ENCODE measurements at places on chromosomes 5 and 9.

DNA sequence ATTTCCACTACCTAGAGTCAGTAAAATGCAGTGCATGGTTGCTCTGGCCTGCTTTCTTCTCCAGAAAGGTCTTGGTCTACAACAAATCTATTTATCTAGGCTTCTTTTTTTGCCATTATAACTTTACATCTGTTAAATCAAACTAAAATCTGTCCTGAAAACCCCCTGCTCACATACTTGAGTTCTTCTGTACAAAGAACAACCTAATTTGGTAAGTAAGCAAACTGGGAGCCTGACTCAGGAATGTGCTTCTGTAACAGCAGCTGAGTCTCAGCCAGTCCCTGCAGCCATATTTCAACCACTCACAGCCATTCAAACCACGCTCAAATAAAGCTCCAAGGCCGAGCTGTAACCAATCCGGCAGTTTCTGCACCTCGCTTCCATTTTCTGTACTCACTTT lies 95.8 kb downstream of the PLPP1 start:
- no peak for DNase-seq

DNA sequence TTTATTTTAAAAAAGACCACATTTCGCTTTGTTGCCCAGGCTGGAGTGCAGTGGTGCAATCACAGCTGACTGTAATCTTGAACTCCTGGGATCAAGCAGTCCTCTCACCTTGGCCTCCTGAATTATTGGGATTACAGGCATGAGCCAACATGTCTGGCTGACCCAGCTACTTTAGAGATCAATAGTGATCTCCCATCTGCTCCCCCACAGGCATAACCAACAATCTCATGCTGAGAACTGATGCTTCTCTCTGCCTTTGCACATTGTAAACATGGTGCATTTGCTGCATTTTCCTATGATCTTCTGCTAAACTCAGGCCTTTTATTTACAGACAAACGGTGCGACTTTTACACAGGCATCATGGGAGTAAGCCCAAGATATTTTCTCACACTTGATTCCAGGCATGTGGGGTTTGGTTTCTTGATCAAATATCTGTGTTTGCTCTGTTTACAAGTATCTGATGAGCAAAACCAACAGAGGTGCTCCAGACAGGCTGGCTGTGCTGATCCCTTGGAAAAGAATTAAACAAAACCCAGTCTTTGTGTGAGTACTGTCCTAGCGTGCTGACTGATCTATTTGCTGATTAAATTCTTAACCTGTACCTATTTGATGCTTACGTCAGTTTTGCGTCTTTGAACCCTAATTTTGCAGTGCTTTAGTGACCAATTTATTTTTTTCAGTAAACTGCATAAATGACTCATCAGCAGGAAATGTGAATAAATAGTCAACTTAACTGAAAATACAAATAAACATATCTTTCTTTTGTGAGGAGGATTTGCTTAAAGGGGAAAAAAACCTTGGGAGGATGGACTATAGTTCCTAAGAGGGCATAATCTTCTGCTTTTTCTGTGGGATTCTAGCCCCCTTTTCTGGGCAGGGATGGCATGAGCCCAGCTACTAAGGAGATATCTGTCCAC lies 191.7 kb upstream of the NR3C1 start:
- no peak for DNase-seq

DNA sequence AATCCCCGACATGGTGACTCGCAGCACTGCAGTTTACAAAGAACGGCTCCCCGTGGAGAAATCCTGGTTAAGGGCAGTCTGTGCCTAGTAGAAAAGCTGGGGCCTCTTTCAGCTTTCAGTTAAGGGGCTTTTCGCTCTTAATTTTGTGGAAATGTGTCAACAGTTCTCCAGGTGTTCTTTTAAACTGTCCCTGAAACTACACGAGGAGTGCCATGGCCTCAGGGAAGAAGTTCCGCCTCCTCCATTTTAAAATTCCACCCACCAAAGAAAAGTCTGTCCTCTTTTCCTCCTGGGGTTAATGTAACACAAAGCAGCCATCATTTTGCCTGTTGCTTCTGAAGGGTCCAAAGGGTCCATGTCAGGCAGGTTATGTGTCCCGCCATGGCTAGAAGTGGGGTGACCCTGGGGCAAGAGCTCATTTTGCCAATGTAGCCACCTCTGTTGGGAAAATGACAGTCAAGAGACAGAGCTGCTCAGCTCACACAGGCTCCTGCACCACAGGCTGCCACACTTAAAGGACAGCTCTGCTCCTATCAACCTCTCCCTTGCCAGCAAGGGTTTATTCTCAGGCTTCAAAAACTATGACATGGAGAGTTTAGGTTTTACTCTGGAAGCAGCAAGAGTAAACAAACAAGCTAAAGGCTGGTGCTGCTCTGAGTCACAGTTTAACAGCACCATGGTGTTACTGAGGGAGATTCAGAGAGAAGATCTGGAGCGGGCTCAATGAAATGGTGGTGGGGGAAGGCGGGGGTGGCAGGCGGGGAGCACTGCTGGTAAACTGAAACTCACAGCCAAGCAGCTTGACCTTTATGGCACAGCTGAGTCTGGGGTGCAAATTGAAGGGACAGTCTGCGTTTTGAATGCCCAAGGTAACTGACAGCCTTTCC lies 3.2 kb downstream of the WHRN start:
- no peak for DNase-seq

- no peak for DNase-seq
Observed at GRCh38 chr5:17879276-17879675, 245.0 kb downstream of the TAF11L14 start.

GRCh38 chr9:71774920-71775319 lies 6.6 kb upstream of the CEMIP2 start:
- no peak for DNase-seq

DNA sequence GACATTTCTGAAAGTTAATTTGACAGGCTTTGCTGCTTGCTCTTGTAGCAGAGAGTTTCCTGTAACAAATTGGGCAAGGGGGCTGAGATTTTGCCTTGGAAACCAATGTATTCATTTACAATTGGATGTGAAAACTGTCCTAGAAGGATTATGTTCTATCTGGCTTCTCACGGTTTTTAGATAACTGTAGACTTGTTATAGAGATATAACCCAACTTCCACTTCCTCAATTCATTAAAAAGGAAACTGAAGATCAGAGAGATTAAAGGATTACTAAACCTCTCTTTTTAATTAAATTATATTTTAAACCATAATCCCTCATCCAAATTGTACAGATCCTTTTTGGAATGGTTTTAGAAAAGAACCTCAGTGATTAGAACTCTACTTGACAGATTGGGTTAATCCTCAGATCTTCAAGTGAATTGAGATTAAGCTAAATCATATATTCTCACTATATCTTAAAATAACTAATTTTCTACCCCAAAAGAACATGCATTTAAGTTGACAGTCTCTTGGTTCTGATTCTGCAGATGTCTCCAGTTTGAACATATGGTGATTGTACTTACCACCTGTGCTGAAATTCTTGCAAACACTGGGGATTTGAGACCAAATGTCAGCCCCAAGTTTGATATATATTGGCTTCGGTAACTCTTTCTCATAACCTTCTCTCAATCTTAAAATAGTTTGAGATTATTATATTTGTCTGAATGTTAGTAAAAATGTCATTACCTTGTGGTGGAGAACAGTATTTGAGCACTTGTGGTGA lies 130.1 kb upstream of the C9orf72 start:
- DNase-seq: no peak

DNA sequence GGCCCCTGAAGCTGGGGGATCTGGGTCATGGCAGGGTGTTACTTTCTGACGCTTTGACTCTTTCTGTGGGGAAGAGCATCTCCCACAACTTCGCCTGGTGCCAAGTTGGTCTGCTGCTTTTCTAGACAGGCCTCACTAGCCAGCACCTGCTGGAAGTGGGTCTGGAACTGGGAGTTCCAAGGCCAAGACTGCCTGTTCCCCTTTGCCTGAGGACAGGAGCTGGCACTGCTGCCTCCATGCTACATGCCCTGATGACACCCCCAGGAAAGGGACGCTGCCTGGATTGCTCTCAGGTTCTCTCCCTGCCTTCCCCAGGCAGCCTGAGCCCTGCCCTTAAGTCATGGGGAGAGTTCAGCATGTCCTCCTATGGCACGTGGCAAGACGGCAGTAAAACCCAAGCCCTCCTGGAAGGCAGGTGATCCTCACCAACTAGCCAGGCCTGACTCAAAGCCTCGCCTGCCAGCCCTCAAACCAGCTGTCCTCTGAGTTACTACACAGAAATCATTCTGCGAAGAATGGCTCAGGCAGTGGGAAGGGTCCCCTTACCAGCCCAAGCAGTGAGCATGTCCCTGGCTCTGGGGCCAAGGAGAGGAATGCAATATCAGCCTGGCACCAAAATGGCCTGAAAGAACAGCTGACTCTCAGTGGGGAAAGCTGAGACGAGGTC lies 35.8 kb downstream of the SEC61B start:
- DNase-seq: no peak

Data from GM19239 (cell line).